OCI-LY7 (cell line): ENCODE measurements at places on chromosomes 3 and 15.

DNA sequence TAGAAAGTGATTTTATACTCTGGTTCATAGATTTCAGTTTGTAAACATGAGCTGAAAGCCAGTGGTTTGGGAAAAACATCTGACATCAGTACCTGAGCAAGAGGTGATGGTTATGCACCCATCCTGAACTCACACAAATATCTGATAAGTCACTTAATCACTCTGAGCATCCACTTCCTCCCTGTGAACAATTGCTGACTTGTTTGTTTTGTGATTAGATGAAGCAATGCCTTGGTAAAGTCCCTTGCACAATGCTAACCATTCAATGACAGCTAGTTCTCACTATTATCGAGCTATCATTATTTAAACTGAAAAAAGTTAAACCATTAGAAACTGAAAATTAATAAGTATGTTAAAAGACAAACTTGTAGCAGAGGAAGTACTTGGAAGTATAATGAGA, 303.0 kb downstream of the PLOD2 start:
- DNase-seq: no peak

DNA sequence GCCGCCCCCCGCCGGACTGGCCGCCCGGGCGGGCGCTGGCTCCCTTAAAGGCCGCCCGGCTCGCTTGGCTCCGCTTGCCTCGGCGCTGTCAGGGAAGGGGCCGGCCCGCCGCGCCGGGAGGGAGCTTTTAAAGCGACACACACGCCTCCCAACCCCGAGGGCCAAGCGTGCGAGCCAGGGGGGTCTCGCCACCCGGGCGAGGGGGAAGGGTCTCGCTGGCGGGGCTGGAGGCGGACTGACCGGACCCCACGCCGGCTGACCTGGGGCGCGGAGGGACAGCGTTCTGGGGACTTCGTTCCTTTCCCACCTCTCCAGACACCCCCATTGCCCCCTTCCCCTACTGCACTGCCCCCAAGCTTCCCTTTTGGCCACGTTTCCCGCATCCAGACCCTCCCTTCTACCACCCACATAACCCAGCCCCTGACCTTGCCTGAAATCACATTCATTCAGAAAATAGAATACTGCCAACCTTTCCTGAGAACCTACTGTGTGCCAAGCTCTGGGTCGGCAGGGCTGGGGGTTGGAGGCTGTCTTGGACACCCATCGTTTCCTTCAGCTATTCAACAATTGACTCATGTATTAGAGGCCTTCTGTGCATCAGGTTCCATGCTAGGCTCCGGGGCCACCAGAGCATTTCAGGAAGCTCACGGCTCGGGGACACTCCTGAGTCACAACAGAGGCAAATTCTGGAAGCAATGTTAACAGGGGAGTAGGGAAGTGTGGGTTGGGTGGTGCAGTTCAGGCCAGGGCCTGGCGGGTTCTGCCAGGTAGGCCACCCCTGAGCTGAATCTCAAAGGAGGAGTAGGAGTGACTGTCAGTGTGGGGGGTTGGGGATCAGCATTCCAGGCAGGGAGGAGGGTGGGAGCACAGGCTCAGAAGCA, at the start of gene INSYN1:
TSS of gene INSYN1 (minus strand) at position 102 of the 881 bp plus-strand sequence. CDS start 2,221 bp downstream, outside the sequence.
- DNase-seq: no peak

DNA sequence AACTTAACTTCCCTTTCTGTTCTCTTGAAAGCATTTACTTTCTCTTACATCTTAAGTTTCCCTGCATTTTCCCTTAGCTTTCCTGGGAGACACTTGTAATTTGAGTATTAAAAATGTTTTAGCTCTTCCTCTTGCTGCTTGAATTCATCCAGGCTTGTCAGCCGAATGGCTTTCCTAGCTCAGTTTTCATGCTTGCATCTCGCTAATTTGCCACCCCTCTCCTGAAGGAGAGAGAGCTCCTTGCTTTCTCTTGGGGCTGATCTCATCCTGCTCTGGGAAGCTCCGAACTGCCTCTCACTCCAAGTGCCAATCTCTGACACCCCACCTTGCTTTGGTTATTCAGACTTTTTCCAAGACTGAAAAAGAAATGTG, 374.6 kb upstream of the TBL1XR1 start:
- DNase-seq: no peak

- DNase-seq: no peak
Observed at GRCh38 chr3:170363471-170363994, 6.0 kb downstream of the SKIL start.

GRCh38 chr3:2931265-2931664, 178.9 kb downstream of the IL5RA start:
- DNase-seq: no peak

DNA sequence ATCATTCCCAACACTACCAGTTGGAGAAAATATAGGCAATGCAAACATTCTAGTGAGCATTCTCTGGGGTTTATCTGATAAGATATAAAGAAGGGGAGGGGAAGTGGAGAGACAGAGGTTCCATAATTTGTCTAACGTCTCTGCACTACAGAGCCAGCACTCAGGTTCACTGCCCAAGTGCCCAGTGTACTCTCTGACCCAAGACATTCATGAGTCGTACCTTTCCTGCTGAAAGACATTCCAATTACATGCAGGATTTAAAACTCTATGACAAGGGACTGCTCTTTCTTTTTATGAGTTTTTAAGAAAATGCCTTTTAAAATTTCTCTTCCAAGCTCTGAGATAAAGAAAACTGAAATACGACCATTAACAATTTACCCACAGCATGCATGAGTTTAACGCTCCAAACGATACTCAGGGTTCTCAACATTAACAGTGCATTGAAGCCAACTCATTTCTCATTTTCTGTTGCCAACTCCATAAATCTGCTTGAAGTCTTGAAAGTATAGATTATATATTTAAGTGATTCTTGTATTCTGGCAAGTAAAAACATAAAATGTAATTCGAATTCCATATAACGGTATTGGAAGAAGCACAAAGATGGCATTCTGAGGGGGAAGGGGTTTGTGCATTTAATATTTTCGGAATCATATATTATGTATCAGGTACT, 193.4 kb downstream of the SUCLG2 start:
- DNase-seq: no peak

- DNase-seq: no peak
Observed at GRCh38 chr3:58258392-58259055, 20.9 kb downstream of the ABHD6 start.
